ENCODE measurements at places on chromosomes 5 and 9.

DNA sequence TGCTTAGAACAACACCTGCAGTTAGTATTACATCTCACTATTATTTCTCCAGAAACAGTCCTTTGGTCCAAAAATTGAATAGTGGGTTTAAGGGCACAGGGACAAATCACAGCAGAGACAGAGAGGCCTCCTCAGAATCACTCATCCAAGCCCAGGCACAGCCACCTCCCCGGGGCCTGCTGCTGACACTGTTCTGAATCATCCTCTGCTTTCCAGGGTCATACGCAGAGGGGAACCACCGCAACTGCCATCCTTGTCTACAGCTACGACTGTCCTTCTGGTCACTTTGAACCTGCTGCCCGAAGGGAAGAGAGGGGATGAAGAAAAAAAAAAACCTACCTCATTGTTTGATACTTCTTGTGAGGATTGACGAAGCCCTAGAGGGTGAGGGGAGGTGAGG lies 35.3 kb upstream of the MAN2A1 start:
- no peak for DNase-seq

DNA sequence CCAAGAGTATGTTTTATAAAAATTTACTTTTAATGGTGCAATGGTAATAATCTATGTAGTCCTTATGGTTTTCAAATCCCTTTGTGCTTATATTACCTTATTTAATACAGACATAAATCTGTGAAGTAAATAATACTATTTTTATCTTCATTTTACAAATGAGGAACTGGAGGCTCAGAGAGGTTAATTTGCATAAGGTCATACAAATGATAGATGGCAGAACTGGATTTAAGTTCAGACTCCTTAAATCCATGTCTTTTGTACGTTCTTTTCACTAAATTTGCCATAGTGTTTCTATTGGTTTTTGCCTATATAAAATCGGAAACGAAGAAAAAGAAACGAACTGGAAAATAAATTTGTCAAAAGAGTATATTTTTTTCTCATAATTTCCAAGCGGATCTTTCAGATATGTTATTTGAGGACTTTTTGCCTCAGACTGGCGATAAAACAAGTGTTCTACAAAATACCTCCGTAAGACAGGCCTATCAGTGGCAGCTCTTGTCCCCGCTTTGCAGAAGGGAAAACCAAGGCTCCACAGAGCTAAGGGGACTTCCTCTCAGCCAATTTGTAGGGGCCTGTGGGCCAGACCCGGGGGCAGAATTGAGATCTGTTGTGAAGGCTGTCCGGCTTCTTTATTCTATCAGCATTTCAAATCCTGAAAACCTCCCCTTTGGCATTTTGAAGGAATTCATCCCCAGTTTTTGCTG lies 1.1 kb upstream of the TNFAIP8 start:
- no peak for DNase-seq

DNA sequence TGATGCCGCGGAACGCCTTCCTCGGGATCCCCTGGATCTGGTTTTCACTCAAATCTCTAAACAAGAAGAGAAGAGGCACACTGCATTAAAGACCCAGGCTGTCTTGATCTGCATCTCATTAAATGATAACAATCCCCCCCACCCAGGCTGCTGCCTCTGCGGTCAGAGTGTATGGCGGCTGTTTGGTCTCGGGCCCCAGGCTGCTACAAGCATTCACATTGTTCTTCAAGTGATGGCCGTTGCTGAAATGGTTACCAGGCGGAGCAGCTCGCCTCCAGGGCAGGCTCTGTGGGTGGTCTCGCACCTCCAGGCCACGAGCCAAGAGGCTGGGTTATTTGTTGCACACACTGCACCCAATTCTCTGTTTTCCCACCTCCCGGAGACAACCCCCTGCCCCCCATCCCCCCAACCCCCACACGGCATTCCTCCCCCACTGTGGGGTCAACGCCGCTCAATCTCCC lies 304.1 kb upstream of the PANK3 start:
- DNase-seq, result peak; percentile 39

GRCh38 chr5:76219636-76220035 lies 136.5 kb downstream of the SV2C start:
- no peak for DNase-seq

GRCh38 chr5:138664276-138664943 lies 88.8 kb upstream of the CTNNA1 start:
- no peak for DNase-seq

Measured in brain (organoid and tissue), 16 donors.